ENCODE measurements at places on chromosomes 6 and 20. TPM values are rescaled to one million over a fixed set of nuclear protein-coding genes. Genes with fewer than 3 reads are reported as not detected.

GRCh38 chr20:38252292-38253288 lies 7.9 kb downstream of the KIAA1755 start:
- DNase-seq: no peak

GRCh38 chr6:158575550-158575949 lies 15.7 kb downstream of the TMEM181 start:
- no peak for DNase-seq

Gene DNMT3B
- 0.44 TPM for total RNA-seq

GRCh38 chr6:142412241-142412640 lies 110.4 kb downstream of the ADGRG6 start:
- no peak for DNase-seq

Gene JPH2
- 168 TPM for total RNA-seq

DNA sequence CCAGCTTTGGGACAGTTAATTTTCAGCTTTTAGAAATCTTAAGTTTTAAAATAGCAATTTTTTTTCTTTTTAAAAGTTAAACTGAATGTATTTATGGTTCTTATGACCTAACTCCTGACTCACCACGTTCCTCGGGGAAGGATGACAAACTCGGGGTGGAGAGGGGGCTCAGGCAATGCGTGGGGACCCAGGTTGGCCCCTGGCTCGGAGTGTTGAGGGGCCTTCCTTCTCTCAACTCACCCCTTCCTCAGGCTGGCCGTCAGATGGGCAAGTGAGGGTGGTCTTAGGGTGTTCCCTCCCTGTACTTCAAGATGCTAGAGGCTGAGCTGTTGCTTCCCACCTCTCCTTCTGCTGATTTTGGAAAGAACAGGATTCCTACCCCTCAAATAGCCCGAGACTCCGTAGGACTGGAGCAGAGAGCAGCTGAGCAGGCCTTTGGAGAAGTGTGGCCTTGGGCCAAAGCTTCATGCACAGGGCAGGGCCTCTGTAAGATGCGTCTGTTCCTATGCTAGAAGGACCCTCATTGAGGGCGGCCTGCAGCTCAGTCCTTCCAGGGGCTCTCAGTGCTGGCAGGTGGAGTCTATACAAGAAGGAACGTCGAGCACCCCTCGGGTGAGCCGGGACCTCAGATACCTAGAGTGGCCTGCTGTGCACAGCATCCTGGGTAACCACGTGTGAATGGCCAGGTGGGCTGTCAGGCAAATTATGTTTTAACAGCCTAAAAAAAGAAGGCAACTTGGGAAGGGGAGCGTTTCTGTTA lies 79.3 kb downstream of the TCP11 start:
- no peak for DNase-seq

DNA sequence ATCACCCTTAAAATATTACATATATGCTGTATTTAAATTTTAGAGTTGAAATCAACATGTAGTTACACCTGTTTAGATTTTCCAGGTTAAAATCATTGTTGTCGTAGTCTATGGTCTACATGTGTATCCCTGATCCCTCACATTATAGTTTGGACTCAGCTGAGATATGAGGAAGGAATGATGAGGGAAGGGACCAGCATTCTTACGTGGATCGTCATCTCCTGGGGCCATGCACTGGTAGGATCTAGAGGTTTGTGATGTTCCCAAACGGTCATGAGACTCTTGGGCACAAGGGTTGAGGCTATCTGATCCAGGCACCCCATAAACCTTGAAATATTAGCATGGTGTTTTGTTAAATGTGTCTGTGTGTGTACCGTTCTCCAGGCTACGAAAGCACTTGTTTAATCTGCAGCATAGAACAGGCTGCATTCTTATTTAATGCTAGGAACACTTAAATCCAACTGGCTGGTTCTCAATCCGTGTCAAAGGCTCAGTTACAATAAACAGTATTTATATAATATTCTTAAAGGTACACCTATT lies 55.4 kb downstream of the IPCEF1 start:
- no peak for DNase-seq

- DNase-seq: no peak
Observed at GRCh38 chr6:157453978-157454377, 73.0 kb downstream of the ZDHHC14 start.

Gene KIF25
- total RNA-seq: not detected

Gene SLC35D3
- not detected for total RNA-seq

Gene FGD2
- total RNA-seq: 8.0 TPM

DNA sequence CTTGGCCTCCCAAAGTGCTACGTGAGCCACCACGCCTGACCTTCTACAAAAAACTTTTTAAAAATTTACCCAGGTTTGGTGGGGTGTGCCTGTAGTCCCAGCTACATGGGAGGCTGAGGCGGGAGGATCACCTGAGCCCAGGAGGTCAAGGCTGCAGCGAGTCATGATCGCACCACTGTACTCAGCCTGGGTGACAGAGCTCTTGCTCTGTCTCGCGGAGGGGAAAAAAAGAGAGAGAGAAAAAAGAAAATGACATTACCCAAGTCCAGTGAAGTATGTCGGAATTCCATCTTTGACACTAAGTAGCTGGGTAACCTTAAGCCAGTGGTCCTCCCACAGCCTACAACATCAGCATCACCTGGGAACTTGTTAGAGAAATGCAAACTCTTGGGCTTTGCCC lies 18.8 kb upstream of the MAP1LC3A start:
- DNase-seq: no peak

DNA sequence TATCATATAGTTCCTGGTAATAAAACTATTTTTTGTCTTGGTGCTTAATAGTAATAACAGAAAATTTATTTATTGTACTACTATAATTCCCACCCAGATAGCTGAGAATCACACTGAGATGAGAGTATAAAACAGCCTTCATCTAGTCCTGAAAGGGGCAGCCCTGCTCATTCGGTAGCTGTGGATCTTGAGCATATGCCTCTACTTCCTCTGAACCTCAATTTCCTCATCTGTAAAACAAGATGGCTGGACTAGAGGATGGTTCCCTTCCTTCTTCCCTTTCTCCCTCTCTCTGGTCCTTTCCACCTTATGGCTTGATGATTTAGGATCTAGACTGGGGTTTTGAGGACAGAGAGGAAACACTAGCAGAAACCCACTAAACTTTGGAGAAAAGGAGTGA lies 15.0 kb downstream of the FKBP5 start:
- DNase-seq: no peak

Gene CRISP1
- not detected for total RNA-seq

DNA sequence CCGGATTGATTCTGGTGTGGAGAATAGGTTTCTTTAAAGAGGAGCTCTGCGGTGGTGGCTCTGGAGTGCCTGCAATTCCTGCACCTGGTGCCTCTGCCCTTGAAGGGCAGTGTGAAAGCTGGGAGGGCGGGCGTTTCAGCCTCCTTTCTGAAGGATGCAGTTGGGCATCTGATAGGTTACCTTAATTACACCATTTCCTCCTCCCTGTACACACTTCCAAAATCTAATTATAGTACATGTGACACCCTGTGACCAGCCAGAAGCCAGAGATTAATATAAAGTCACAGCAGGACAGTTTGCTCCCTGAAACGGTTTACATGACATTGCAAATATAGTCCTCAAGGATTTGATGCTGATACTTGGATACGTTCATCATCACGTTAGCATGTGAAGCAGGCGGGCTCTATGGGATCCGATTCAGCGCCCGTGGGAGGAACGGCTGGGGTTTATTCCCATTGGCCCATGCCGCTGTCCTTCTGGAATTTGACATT lies 548.2 kb downstream of the QKI start:
- peak; percentile 73 for DNase-seq

DNA sequence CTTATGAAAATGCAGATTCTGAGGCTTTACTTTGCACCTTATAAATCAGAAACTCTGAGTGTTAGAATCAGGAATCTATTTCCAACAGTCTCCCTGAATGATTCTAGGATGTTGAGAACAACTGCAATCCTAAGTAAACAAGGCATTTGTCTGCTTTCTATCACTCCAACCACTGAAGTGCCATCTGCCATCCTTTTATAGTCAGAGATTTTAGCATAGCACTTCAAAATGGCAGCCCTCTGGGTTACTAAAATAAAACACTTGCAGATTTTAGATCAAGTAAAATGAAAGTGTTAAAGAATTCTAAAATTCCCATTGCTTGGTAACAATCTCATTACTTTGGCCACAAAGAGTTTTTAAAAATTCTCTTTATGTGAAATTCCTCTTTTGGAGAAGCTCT lies 258.9 kb downstream of the CD109 start:
- DNase-seq: no peak

- DNase-seq: no peak
Observed at GRCh38 chr6:1409774-1410465, 20.5 kb downstream of the FOXF2 start.

GRCh38 chr6:40599555-40599954 lies 12.4 kb upstream of the LRFN2 start:
- no peak for DNase-seq

- no peak for DNase-seq
Observed at GRCh38 chr6:145276756-145277155, 458.6 kb downstream of the EPM2A start.

GRCh38 chr20:44279228-44279627 lies 31.8 kb downstream of the FITM2 start:
- DNase-seq: no peak

DNA sequence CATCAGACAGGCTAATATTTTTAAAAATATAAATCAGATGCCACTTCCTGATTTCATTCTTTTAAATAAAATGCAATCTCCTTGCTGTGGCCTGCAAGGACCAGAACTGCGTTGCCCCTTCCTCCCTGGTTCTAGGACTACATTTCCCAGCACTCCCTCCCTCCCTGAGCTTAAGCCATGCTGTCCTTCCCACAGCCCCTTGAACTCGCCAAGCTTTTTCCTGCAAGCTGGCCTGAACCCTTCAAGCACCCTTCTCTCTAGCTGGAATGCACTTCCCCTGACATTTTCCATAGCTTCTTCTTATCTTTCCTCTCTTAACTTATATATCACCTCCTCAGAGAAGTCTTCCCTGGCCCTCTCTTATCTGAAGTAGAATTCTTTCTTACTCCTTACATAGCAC lies 6.1 kb upstream of the DOK5 start:
- DNase-seq: no peak

GRCh38 chr20:51596668-51597388 lies 54.3 kb upstream of the NFATC2 start:
- DNase-seq: no peak

GRCh38 chr6:106094261-106094963 lies 8.3 kb downstream of the PRDM1 start:
- no peak for DNase-seq

Gene TREM2
- total RNA-seq: 7.0 TPM

Gene BPIFB4
- not detected for total RNA-seq

GRCh38 chr20:59575216-59575615 lies 29.1 kb upstream of the PHACTR3 start:
- no peak for DNase-seq

DNA sequence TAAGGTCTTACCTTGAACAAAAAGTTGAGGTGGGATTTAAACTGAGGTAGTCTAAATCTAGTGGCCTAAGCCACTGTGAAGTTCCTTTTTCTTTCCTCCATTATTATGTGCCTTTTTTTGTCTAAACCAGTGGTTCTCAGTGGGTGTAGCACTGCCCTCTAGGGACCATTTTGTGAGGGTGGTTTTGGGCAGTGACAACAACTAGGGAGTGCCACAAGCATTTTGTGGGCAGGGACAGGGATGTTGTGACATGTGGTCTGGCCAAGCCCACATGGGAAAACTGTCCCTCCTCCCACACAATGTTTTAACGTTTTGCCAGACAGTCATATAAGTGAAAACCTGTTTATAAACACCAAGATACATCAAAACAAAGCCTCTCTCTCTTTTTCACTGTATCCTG lies 899.4 kb upstream of the FLRT3 start:
- DNase-seq: no peak

DNA sequence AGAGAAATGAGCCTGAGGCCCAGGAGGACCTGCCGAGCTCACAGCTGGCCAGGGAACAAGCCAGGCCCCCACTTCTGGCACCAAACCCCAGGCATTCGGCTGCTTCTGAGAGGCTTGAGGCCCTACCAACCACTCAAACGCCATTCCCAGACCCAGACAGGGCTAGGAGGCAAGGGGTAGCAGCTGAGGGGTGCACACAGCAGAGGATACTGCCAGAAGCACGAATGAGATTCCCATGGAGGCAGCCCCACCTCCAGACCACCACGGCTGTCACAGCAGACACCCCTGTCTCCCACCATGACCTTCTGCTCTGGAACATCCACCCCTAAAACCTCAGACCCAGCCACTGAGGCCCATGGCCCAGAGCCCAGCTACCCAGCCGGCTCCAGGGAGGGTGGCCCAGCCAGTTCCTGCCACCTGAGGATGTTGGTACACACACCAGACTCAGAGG lies 36.1 kb downstream of the NTSR1 start:
- DNase-seq: no peak

DNA sequence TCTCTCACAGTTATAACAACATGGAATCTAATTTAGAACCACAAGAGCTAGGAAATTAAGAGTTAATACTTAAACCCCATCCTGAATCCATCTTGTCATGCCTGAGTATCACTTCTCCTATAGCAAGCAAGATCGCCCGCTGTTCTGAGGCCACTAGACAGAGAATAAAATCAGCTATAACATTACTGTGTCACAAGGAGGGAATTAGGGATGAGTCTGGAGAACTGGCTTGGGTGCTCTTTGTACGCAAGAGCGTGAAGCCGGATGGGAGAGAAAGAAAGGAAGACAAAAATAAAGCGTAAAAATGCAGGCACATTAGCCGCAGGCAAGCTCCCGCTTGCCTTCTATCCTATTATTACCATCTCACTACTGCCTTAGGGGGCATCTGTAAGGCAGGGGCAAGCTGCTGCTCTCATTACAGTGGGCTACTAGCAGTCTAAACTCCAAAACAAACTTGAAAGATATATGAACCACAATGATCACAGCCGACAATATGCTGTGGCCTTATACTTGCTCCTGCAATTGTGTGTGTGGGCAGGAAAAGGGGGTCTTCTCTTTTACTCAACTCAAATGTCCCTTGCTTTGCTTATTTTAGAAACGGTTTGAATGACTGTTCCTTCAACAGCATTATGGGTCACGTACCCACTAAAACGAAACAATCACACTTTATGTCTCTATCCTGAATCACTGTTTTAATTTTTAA lies 81.9 kb downstream of the GJA10 start:
- no peak for DNase-seq

Gene CST3
- 884 TPM for total RNA-seq

DNA sequence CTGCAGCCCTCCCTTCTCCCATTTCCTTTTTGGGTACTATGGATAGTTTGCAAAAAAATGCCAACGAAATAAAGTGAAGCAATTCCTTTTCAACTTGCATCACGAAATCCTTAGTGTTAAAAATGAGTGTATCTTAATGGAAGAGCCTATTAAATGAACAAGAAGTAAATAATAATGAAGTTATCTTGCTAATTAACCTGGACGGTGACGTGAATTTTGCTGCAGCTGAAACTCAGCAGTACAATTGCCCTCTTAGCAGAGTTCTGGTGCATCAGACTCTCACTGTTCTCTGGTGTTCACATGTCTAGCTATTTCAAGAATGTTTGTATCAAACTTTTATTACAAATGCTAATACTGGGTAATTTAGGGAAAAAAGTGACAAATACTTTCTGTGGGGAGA lies 119.7 kb upstream of the HDAC2 start:
- DNase-seq: no peak

- peak; percentile 93 for DNase-seq
Observed at GRCh38 chr20:36861875-36862801, 13.8 kb upstream of the TLDC2 start.

- DNase-seq: no peak
Observed at GRCh38 chr20:60808003-60808672, 443.9 kb upstream of the CDH4 start.

All from right atrium auricular region (tissue), 2 donors.